ENCODE measurements at places on chromosomes 2 and 18.

GRCh38 chr18:48668466-48669179 is 129.8 kb downstream of the CTIF start:
- no peaks in the 10 kb centered on the region for H3K4me1 ChIP-seq
- no peak overlapping the region for H3K27ac ChIP-seq
- no peak overlapping the region for H3K4me3 ChIP-seq
- DNase-seq: no peak

GRCh38 chr2:181305301-181306123 is 151.7 kb upstream of the ITGA4 start:
- no peaks in the 10 kb centered on the region for H3K27me3 ChIP-seq
- H3K27ac ChIP-seq: no peak overlapping the region
- no peak overlapping the region for H3K4me3 ChIP-seq
- peaks cover 20% of the 10 kb centered on the region for H3K4me1 ChIP-seq
- peak; percentile 25 for DNase-seq

DNA sequence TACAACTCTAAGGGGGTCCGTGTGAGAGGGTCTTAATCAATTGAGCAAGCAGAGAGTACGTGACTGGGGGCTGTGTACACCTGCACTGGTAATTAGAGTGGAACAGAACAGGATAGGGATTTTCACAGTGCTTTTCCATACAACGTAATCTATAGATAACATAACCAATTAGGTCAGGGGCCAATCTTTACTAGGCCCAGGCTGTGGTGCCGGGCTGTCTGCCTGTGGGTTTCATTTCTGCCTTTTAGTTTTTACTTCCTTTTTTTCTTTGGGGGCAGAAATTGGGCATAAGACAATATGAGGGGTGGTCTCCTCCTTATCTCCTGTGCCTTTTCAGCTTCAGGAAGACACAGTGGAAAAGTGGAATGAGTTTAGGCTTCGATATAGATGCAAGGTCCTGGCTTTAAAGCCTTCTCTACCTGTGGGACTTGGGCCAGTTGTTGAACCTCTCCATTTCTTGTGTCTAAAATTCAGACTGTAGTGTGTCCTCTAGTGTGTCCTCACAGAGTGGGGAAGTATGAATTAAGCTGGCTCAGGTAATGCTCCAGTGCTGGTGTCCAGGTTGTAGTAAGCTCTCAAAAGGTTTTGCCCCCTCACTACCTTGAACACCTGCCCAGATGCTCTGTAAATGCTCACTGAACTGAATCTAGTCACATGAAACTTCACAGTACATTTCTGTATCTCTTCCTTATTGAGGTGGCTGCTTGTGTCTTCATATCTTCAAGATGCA is 422.8 kb downstream of the SETBP1 start:
- no peaks in the 10 kb centered on the region for H3K4me1 ChIP-seq
- DNase-seq: no peak
- no peaks in the 10 kb centered on the region for H3K27me3 ChIP-seq
- H3K36me3 ChIP-seq: no peaks in the 10 kb centered on the region
- H3K4me3 ChIP-seq: no peak overlapping the region
- H3K27ac ChIP-seq: no peak overlapping the region

- no peak overlapping the region for H3K27ac ChIP-seq
- H3K4me3 ChIP-seq: no peak overlapping the region
- no peaks in the 10 kb centered on the region for H3K27me3 ChIP-seq
These were observed 69.5 kb downstream of the TMEM18 start for GRCh38 chr2:607709-608108.

DNA sequence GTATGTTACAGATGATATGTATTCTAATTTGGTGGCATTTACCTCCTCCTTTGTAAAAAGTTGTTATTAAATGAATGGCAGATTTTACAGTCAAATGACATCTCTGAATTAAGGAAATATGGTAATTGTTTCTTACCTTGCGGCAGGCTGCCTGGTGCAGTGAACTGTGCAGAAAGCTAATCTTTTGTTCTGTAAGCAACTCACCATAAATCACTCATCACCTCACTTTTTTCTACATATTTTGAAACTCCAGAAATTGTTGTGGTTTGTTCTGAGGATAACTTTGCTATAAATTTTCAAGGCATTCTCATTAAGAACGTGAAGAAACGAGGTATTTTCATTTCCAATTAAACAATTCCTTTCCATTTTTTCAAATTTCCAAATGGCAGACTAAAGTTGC is 52.7 kb downstream of the ST6GAL2 start:
- no peaks in the 10 kb centered on the region for H3K4me1 ChIP-seq
- H3K27ac ChIP-seq: no peak overlapping the region
- H3K27me3 ChIP-seq: no peaks in the 10 kb centered on the region

DNA sequence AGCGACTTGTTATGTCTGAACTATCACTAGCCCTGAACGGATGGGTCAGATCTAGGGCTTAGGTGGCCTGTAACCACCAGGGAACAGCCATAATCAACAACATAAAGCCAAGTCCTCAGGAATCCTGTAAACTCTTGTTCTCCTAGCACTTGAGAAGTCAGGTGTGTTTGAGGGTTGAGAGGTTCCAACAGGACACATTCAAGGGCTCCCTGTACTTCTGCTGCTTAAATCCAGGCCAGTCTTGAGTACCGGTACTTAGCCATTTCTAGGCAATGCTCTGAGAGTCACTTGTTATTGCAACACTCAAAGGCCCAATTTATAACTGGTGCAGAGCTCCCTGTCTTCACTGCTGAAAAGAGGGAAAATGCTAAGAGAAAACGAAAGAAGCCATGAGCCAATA is 21.6 kb upstream of the SLC40A1 start:
- no peak overlapping the region for H3K4me3 ChIP-seq
- no peaks in the 10 kb centered on the region for H3K36me3 ChIP-seq
- no peak overlapping the region for H3K27ac ChIP-seq
- no peaks in the 10 kb centered on the region for H3K4me1 ChIP-seq
- no peak for DNase-seq
